Colonic mucosa (tissue), 4 donors: ENCODE measurements at places on chromosomes 3 and 15.

GRCh38 chr3:94004301-94004910 lies 24.0 kb downstream of the STX19 start:
- no peak for DNase-seq

- no peak for DNase-seq
These were observed 164.0 kb upstream of the NR2F2 start for GRCh38 chr15:96166223-96167200.

DNA sequence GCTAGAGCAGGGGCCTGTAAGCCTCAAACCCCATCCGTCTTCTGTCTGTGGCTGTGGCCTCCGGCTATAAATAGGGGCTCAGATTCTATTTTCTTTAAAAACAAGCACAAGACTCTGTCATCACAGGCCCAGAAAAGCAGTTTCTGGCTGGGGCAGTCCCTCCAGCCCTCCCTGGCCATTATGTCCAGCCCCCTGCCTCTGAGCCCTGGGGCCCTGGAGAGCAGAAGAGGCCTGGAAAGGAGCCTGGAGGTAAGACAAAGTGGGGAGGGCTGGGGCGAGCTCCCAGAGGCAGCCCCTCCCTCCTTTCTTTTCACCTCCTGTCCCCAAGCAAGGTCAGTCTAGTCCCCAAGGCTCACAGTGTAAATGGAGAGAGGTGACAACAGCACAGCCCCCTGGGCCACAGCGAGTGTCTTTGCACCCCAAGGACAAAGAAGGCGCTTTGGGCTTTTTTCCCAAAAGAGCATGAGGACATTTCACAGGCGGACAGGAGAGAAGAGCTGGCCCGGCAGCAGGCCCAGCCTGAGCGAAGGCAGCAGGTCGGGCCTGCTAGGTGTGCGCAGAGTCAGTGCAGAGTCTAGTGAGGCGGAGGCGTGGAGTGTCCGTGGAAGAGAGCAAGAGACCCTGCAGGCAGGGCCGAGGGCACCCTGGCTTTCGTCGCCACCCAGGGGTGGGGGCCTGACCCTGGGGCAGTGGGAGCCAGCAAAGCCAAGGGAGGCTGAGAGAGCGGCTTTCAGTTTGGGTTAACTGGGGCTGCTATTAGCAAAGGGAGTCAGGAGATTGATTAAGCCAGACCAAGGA lies 188.3 kb downstream of the TBC1D2B start:
- DNase-seq: no peak

DNA sequence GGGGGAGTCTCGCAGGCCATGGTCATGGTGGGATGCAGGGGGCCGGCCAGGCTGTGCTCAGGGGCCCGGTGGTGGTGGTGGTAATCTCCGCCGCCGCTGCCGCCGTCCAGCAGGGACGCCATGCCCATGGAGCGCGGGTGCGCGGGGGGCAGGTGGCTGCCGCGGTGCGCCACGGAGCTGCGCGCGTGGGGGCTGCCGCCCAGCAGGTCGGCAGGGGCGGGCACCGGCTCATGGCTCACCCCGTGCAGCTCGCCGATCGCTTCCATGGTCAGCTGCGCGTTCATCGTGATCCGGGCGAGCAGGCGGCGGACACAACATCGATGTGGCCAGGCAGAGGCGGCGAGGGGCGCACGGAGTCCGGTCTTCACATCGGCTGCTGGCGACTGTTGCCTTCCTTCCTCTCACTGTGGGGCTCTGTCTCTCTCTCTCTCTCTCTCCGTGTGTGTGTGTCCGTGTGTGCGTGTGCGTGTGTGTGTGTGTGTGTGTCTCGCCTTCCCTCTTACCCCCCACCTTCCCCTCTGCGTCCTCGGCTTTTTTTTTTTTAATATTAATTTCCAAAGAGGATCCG lies 451 bp downstream of the ONECUT1 start:
- no peak for DNase-seq

DNA sequence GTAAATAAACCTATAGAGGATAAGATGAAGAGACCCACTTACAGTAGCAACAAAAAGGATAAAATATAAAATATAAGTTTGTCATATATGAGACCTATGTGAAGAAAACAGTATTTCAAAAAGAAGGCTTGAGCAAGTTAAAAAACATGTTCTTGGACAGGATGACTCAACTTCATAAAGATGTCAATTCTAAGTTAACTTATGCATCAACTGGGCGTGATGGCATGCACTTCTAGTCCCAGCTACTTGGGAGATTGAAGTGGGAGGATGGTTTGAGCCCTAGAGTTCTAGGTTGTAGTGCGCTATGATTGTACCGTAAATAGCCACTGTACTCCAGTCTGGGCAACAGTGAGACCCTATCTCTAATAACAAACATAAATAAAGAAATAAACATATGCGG lies 59.7 kb downstream of the PDCD6IP start:
- DNase-seq: no peak

DNA sequence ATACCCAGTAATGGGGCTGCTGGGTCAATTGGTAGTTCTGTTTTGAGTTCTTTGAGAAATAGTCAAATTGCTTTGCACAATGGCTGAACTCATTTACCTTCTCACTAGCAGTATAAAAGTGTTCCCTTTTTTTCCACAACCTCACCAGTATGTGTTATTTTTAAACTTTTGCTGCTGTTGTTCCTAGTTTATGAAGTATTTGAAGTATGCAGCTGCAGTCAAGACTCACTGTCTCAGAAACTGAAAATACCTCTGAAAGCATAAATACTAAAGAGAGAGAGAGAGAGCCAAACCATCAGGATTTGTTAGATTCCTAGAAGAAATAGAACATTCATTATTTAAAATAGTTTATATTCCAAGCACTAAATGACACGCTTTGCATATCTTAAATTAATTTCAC lies 764.2 kb downstream of the NTRK3 start:
- DNase-seq: no peak
